ENCODE measurements at places on chromosomes 7 and 10.
A peak's percentile ranks its signal among the peaks of the same experiment; 100 is the strongest.

- peak; percentile 43 for DNase-seq
Measured at GRCh38 chr7:158442260-158442659, 145.4 kb downstream of the PTPRN2 start.

- DNase-seq, result no peak
Measured at GRCh38 chr7:2838873-2839578, 5.1 kb downstream of the GNA12 start.

GRCh38 chr7:159197066-159197975, 52.7 kb upstream of the VIPR2 start:
- no peak for DNase-seq

DNA sequence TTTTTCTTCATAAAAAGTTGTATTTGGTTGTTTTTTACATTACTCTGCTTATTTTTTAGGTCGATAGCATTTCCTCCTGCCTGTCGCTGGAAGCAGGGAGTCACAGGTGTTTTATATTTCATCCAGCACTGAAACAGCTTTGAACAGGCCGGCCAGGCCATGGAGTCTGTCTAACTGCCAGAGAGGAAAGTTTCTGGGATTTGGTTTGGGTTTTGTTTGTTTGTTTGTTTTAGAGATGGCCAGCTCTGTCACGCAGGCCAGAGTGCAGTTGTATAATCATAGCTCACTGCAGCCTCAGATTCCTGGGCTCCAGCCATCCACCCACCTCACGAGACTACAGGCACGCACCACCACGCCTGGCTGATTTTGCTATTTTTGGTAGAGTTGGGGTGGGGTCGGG, 23.4 kb downstream of the PROSER2 start:
- DNase-seq, result no peak

DNA sequence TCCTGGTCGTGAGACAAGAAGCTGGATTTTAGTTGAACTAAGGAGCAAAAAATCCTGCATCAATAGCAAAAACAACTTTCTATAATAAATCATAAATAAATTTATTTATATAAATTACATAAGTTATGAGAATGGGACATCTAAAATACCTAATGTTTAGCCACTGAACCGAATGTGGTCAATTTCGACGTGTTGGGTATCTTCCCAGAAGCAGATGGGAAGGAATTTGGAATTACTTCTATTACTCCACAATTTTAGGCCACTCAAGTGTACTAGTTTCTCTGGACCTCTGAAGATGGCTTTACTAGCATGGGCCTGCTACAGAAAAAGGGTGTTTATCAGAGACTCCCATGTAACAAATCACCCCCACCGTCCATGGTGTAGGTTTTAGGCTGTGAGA, 172.0 kb downstream of the PRPF18 start:
- no peak for DNase-seq

GRCh38 chr10:79310200-79310865, 36.9 kb upstream of the PPIF start:
- DNase-seq, result no peak

DNA sequence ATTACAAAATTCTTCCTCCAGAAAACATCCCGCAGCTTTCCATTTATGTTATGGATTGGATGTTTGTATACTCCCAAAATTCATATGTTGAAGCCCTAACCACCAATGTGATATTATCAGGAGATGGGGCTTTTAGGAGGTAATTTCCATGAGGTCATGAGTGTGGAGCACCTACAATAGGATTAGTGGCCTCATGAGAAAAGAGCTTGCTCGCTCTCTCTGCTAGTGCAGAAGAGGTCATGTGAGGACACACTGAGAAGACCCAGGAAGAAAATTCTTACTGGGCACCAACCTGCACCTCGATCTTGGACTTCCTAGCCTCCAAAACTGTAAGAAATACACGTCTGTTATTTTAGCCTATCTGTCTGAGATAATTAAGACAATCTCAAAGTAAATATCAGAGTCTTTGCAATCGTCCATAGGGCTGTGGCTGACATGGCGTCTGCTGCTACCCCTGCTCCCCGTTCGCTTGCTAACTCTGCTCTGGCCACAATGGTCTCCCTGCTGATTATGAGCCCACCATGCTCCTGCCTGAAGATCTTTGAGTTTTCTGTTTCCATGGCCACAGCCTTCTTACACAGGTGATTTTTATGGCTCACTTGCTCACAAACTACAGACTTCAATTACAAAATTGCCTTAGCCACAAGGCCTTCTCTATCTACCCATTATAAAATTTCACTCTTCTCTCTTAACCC, 333.3 kb downstream of the CACNA2D1 start:
- DNase-seq, result no peak

Data from NCI-H2081 (cell line).